ENCODE measurements at places on chromosomes 5 and 9.
A peak's percentile ranks its signal among the peaks of the same experiment; 100 is the strongest.

DNA sequence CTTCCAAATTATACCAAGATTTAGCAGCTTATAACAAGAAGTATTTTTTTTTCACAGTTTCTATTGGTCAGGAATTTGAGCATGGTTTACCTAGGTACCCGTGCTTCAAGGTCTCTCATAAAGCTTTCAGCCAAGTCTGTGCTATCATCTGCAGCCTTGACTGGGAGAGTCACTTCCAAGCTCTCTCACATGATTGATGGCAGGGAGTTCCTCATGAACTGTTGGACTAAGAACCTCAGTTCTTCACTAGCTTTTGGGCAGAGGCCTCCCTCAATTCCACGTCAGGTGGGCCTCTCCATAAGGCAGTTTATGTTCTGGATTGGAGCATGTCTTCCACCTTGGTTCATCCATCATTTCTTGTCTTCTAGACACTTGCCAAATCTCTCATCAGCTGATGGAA is 39.9 kb upstream of the APC start:
- DNase-seq = no peak

- no peak for DNase-seq
Measured at GRCh38 chr5:158629591-158630312, 470.0 kb downstream of the EBF1 start.

- DNase-seq = no peak
Measured at GRCh38 chr5:67009028-67009427, 187.6 kb downstream of the CD180 start.

DNA sequence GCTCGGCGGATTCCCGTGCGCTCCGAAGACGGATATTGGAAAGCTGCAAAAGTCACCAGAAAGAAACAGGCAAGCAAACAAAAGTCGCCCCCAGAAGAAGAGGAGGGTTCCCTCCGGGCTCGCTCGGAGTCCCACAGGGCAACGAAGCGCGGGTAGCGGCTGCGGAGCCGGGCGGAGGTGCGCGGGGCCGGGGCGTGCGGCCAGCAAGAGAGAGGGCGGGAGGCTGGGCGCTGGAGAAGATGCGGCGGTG is at the start of gene FBN2:
Gene FBN2, minus strand, starts transcription at position 246 of the 250 bp plus-strand sequence. CDS start 642 bp downstream, outside the sequence.
- DNase-seq = no peak

- DNase-seq = peak; percentile 29
Measured at GRCh38 chr9:119365291-119366027, 3.8 kb downstream of the BRINP1 start.

DNA sequence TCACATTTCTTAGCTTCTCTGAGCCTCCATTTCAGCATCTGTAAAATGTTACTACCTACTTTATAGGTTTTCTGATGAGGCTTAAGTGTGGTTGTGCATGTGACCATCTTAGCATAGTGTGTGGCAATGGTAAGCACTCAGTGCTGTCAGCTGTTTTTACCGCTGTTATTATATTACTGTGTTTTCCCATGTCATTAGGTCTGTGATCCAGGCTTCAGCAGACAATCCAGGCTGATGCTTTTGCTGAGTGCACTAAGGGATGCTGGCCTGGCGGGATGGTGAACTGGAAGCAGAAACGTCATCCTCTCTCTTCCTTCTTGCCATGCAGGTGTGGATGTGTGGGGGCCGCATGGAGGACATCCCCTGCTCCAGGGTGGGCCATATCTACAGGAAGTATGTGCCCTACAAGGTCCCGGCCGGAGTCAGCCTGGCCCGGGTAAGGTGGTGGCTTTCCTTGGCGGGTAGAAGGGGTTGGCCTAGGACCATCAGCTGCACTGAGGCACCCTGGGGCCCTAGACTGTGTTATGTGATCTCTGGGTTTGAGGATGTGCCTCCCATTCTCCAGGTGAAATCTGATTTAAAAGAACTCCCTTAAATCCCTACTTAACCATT is 41.9 kb upstream of the SAP30L start:
- DNase-seq = no peak

DNA sequence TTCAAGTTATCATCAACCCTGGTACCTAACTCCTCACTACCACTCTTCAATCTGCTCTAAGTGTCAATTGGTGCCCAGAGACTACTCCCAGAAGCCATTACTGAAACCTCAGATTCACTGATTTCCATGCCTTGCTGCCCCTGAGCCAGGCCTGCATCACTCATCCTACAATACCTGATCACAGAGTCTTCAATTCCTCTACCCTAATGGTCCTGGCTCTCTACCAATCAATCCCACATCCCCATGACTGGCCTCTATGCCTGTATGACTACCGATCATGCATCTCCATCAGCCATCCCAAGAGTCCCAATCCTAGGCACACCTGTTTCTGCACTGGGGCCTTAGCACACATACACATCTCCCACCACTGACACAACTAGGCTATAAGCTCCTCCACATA is 2.5 kb downstream of the ZNF484 start:
- DNase-seq = no peak

DNA sequence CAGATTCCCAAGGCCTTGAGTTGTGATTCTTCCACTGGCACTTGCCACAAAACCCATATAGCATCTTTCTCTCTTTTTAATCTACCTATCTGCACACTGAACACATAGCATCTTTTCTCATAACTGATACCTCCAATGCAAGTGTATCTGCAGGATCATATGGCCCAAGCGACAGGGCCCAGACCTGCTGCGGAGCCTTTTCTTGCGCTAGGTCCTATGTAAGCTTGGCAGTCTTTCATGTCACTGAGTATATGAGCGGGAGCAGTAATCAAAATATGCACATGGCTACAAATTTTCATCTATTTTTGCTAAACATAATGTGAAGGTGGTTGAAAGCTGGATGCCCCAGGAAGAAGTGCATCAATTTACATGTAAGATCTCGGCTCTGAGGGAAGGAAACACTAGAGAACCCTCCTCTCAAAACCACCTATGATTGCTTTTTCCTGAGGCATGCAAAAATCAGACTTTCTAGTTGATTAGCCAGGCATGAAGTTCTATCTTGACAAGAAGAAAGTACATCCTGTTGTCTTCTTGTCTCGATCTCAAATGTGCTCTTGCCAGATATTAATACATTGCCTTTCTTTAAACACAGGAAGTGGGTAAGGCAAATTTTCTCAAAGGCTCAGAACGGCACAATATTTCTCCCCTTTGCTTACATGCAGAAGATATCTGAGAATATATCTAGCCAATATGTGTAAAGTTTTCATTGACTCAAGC is 26.9 kb upstream of the CEMIP2 start:
- no peak for DNase-seq

- no peak for DNase-seq
Measured at GRCh38 chr5:98813755-98814154, 40.3 kb downstream of the RGMB start.

DNA sequence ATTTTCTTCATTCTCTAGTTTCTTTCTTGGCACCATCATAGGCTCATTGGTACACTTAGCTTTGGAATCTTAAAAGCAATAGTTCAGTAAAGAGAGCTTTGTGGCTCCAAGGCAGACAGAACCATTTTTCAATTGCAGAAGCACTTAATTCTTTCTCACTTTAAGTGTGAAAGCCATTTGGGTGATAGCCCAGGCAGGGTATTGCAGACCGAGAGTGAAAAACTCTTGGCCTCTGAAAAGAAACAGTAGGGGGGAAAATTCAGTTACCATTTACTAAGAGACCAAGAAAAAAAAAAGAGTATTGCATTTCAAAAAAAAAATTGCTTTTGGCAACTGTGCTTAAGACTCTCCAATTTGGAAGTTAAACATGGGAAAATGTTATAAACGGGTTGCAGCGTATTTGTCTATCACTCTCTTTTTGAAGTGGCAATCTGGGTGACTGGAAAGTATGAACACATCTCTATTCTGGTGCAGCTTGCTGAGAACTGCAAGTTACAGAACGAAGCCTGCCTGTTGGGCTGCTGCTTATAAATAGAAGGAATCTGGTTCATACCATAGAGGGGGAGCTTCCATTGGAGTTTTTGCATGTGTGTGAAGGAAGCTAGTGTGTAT is 170.5 kb downstream of the TLE4 start:
- DNase-seq = no peak
